Effector memory CD4-positive, alpha-beta T cell (primary cell): ENCODE measurements at places on chromosomes 6 and 20.
A peak's percentile ranks its signal among the peaks of the same experiment; 100 is the strongest.

DNA sequence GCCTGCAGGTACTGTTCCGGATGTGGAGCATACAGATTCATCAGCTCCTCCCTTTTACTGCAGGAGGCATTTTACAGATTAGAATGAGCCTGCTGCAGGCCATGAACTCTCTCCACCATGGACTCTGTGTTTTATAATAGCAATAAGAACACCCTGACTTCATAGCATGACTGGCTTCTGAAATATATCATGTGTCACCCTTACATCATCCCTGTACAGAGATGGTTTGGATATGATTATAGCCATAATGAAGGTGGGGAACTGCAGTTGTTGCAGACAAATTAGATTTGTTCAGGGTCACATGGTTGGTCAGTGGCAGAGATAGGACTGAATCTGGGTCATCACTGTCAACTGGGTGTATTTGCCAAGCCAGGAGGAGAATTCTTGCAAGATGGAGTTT, 100.7 kb downstream of the FOXO3 start:
- no peak for DNase-seq

GRCh38 chr6:7630792-7631191, 40.8 kb downstream of the SNRNP48 start:
- DNase-seq = no peak

GRCh38 chr20:10954137-10954840, 280.5 kb upstream of the JAG1 start:
- no peak for DNase-seq

GRCh38 chr6:107488875-107489635, 862 bp upstream of the SOBP start:
- DNase-seq = no peak

DNA sequence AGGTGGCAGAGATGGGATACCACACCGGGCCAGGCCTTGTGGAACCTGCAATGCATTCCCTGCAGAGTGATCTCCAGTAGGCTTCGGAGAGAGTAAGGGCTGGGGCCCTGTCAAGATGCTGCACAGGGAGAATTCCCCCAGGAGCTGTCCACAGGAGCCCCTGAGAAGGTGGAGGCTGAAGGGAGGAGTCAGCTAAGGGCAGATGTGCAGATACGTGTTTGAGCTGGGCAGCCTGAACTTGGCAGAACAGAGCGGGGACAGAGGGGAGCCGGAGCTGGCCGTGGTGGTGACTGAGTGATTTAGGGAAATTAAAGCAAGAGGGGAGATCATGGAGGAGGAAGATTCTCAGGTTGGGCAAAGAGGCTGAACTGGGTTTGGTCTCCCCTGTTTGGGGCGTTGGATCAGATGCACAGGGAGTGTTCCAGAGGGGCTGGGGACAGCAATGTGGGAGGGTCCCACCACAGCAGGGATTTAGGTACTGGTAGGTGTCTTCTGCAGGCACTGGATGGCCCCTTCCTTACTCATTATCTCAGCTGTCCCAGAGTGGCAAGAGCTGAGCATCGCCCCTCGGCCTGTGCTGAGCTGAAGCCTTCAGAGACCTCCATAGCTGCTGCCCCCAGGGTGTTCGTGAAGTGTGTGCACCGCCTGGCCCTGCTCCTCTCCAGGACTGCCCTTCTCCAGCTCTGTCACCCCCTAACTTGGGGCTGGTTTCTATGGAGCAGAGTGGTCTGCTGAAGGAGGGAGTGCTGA, 3.8 kb upstream of the NCR2 start:
- DNase-seq = no peak

DNA sequence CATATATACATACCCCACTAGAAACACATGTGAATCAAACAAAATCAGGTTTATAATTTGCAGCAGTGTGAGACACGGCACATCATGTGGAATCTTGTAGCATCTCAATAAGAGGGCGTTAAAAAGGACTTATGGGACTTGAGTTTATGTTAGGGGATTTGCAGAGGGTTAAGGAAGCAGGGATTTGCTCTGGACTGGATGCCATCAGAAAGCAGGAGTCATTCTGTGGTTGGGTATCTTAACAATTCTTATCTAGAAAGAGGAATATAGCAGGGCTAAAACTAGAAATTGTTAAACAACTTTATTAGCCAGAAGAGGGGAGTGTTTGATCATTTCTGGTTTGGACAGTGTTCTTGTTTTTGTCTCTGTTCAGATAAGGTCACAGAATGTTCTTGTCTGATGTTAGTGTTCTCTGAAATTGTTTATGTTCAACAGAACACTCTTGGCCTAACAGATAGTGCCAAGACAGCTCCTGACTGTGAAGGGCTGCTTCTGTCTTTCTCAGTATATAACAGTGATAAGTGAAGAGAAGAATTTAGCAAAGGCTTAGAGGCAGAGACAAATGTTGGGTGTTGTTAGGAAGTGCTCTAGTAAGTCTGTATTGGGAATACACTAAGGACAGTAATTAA, 39.2 kb downstream of the LIN28B start:
- DNase-seq = no peak

GRCh38 chr6:150755042-150755441, 110.5 kb upstream of the MTHFD1L start:
- DNase-seq = no peak

- peak; percentile 20 for DNase-seq
Measured at GRCh38 chr6:167056370-167056769, 57.2 kb downstream of the CEP43 start.

GRCh38 chr6:118467181-118467580, 80.9 kb upstream of the PLN start:
- DNase-seq = no peak

DNA sequence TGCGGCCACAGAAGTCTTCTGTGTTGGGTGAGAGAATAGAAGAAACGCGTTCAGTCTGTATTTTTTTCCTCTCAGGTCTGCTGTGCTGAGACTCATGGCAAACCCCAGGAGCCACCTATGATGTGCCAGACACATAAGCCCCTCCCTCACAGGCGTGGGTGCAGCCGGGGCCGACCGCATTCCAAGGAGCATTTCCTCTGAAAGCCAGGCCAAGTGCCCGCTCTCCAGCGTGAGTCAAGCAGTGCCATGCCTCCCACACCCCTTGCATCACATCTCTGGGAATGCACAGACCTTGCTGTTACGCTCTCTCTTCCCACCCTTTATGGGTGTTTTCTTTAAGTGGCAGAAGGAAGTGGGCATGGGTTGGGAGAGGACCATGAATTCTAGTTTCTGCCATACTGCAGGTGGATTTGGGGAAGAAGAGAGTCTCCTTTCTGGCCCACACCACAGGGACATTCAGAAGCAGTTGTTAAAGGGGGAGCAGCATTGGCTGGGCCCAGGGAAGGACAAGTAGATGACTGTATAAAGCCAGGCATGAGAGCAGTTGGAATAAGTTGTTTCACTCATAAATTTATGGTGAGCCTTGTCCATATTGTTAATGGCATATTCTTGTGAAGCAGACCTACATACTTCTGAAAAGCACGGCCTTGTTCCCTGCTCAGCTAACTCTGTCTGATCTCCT, 37.1 kb upstream of the TFAP2A start:
- DNase-seq = no peak

DNA sequence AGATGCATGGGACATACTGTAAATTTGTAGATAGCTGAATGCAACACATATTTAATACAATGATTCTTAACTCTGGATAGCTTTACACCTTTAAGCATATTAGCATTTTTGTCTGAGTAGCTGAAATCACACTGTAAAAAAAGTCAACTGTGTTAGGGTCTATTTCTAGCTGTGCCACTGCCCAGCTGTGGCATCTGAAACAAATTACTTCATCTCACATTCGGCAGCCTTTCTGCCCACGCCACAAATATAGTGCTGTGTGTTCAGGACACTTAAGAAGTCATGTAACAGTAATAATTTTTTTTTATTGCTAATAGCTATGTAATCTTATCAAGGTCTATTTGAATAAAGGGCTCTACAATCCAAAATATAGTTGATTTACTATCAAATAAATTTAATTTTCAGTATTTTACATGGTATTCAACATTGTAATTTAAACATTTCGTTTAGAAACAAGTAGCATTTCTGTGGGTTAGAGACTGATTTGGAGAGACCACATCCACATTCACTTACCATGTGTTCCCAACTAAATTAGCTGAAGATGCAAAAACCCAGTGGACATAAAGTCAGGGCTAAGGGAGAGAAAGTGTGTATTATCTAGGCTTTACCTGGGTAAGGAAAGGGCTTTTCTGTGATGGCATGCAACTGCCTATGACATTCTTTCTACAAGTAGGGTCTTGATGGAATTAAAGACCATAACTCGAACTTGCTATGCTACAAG, 276.7 kb downstream of the PLCB1 start:
- no peak for DNase-seq

DNA sequence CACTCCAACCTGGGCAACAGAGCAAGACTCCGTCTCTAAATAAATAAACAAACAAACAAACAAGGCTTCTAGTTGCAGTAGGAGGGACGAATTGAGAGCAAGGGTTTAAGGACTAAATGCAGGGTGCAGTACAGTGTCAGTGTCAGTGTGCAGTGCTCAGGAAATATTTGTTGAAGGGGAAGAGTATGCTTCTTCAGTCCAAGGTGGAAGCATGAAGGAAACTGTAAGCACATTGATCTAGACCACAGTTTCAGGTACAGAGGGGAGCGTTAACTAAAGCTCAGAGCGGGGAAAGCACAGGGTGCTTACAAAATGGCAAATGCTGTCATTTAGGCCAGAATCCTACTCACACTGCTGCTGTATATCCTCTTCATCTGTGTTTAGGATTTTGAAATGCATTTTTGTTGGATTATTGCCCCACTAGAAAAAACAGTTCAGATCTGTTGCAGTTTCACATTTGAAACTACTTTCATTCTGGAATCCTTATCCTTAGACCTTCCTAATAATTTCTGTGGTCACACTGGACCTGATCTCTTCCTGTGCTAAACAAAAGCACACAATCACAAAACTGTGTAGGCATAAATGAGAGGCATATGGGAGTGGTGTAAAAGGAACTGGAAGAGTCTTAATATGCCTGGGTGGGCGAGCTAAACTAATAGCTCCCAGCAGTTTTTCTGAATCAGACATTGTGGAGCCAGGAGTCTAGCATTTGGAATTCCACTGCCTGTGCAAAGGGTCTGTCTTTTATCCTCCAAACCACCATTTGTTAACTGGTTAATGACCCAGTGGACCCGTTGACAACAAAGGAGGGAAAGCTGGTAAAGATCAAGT, 41.4 kb downstream of the CBFA2T2 start:
- DNase-seq = no peak

DNA sequence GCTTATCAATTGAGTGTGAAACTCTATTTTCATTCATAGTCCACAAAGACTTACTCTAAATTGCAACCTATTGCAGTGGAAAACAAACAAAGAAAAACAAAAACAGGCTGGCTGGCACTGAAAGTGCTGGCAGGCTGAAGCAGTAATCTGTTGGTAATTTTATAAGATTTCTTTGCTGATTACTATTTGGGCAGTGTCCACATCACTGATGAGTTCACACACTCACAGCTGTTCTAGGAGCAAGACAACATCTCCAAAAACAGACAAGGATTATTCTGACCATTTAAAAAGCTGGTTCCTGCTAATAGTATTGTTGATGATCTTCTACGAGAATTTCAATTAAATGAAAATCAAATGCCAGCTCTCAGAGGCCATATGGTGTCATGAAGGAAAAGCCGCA, 26.9 kb downstream of the MARCKS start:
- DNase-seq = no peak

GRCh38 chr6:31978831-31979230, 3.0 kb upstream of the C4A start:
- no peak for DNase-seq

- DNase-seq = no peak
Measured at GRCh38 chr6:45540375-45540920, 162.7 kb upstream of the SUPT3H start.

- DNase-seq = no peak
Measured at GRCh38 chr6:98944598-98945081, 3.1 kb downstream of the FBXL4 start.

GRCh38 chr6:143575440-143575839, 63.9 kb upstream of the FUCA2 start:
- DNase-seq = peak; percentile 17

GRCh38 chr20:46900086-46900485, 5.4 kb downstream of the EYA2 start:
- no peak for DNase-seq

- no peak for DNase-seq
Measured at GRCh38 chr6:108650325-108650724, 89.6 kb downstream of the FOXO3 start.

DNA sequence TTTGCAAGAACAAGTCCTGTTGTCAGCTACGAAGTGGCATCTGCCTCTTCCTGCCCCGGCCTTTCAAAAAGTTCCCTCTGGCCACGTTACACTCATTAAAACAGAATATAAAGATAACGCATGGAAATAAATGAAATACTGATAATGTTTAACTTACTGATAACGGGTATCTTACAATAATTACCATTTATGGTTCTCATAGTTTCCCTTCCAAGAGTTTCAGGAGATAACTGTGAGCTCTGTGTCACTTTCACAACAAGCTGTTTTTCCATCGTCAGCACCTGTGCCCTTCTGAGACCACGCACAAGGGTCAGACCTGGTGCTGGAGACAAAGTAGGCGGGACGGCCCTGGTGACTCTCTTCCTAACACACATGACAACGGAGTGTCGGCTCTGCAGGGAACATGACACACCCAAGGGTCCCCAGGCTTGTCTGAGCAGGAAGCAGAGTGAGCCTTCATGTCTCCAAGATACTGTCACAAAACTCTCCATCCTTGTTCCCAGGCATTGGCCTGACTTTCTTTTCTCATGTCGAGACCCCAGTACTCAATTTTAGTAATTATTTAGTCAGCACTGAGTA, 86.2 kb upstream of the THBS2 start:
- DNase-seq = no peak

- DNase-seq = no peak
Measured at GRCh38 chr20:16929756-16930155, 181.6 kb downstream of the OTOR start.

DNA sequence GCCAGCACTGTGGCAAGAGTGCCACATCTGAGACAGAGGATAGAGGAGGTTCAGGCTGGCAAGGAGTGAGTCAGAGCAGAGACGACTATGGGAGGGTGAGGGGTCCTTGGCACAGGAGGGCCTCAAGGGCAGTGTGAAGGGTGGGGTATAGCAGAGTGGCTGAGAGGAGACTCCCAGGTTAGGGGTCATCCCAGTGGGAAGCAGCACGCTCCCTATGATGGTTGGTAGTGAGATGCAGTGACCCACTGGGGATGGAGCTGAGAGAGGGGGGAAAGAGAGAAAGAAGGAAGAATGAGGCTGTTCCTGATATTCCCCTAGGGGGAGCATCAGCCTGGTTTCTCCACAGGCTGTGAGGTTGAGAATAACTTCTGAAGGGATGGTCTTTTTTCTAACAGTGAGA, 97.3 kb downstream of the INSM1 start:
- no peak for DNase-seq

DNA sequence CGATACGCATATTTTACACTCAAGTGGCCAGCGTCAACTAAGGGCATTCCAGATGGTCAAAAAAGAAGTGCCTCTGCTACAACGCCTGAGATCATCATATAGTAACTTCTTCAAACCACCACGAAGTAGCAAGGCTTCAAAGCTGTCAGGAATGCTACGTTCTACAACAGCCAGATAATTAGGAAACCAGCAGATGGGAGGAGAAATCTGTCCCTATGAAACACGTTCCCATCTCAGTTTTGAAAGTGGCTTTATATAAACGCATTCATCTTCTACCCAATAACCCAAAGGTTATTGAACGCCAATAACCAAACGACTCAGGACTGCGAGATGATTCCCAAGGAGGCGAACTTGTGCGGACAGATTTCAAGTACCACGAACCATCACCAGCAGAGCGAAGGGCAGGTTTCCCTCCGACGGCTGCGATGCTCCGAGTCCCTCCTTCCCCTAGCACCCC, 1.2 kb downstream of the ABHD12 start:
- no peak for DNase-seq

GRCh38 chr20:37223053-37223452, 38.6 kb downstream of the GHRH start:
- DNase-seq = no peak

- DNase-seq = no peak
Measured at GRCh38 chr20:4812641-4813075, 90.9 kb downstream of the PRND start.
